ENCODE measurements at places on chromosomes 11 and 22.

- no peak for DNase-seq
Observed at GRCh38 chr11:28245131-28245530, 136.9 kb downstream of the METTL15 start.

- no peak for DNase-seq
Observed at GRCh38 chr11:108768964-108769363, 104.1 kb downstream of the DDX10 start.

DNA sequence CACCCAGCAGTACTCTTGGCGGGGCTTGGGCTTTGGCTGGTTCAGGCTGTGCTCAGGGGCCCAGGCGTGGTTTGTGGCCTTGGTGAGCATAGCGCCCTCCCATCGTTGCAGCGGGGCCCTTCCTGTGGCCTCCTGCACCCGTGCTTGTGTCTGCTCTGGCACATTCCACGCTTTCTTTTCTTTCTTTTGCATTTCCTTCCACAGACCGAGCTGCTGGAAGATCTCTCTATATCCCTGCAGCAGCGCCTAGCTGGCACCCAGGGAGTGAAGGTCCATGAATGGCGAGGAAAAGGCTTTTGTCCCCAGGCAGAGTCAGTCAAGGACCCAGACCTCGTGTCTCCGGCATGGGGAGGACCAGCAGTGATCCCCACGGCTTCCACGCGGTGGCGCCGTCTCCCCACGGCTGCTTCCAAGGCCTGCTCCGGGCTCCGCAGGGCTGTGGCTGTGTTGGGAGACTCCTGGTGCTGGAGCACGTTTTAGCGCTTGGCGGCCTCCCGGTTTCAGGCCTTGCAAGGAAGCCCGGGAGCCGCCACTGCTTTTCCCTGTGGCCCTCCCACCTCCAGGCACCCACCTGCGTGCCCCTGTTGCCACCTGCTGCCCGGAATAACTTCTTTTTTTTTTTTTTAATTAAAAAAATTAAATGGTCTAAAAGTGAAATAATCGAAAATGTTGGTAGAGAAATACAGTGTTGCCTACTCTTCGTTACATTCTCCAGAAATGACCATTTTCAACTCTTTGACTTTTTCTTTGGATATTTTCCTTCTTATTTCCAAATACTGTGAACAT is 28.5 kb downstream of the GLB1L2 start:
- peak; percentile 57 for DNase-seq

DNA sequence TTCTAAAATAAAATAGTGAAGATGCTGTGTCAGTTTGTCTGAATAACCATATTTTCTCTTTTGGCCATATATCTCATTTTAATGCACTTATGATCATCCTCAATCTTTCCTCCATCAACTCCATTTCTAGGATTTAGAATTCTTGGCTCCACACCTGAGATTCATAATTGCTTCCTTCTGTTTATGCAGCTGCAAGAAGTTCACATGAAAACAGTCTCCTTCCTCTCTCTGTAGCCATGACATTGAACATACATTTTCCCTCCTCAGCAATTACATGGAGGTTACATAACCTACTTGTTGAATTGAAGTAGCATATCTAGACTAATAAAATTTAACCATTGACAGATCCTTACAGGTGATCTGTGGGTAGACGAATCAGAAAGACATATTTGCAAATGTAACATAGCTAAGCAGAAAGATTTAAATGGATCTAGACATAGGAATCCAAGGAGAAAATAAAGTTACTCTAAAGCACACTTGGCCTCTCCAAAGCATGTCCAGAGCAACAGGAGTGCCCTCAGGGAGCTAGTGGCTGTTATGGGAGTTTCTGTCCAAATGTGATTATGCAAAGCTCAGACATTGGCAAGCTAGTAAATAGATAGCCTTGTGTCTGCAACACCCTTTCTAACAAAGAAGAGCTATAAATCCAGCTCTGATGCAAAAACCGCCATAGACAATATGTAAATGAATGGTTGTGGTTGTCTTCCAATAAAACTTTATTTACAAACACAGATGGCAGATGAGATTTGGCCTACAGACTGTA is 119.9 kb upstream of the MPPED2 start:
- DNase-seq: no peak

- no peak for DNase-seq
Observed at GRCh38 chr22:29587938-29588699, 7.2 kb upstream of the NIPSNAP1 start.

DNA sequence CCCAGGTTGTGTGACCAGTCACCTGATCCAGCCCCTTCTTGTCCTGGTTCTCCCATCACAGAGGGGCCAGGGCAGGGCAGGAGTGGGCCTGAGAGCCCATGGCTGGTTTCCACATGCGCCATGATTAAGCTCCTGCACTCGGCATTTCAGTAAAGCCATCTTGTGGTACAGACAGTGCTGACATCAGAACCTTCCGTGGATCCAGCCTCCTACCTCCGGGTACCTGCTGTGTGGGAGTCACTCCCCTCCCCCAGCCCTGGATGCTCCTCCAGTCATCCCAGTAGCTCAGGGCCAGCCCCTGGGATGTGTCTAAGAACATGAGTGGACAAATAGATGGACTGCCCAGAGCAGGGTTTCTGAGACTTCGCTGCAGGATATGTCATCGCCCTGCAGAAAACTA is 22.1 kb upstream of the MGAT3 start:
- DNase-seq: no peak

GRCh38 chr22:37804881-37805809 is 2.6 kb upstream of the GCAT start:
- peak; percentile 48 for DNase-seq

DNA sequence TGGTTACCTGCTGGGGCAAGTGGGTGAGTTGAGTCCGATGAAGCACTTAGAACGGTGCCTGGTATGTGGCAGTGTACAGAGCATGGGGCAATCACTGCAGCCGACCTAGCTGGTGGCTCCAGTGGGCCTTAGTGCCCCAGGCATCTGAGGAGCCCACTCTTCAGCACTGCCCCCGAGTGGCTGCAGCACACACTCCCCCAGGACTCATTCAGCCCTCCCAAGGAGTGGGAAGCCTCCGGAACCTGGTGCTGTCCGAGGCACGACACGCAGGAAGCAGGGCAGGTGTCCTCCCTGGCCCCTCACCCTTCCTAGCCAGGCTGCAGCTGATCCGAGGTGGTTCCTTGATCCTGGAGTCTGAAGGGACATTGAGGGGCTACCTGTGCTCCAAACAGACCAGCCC is 42.4 kb upstream of the PRODH start:
- DNase-seq: no peak

- no peak for DNase-seq
Observed at GRCh38 chr11:115673720-115674119, 169.5 kb upstream of the CADM1 start.

GRCh38 chr22:30240541-30241417 is 5.8 kb downstream of the LIF start:
- DNase-seq: no peak

- no peak for DNase-seq
Observed at GRCh38 chr11:10658621-10659338, 34.8 kb downstream of the IRAG1 start.

DNA sequence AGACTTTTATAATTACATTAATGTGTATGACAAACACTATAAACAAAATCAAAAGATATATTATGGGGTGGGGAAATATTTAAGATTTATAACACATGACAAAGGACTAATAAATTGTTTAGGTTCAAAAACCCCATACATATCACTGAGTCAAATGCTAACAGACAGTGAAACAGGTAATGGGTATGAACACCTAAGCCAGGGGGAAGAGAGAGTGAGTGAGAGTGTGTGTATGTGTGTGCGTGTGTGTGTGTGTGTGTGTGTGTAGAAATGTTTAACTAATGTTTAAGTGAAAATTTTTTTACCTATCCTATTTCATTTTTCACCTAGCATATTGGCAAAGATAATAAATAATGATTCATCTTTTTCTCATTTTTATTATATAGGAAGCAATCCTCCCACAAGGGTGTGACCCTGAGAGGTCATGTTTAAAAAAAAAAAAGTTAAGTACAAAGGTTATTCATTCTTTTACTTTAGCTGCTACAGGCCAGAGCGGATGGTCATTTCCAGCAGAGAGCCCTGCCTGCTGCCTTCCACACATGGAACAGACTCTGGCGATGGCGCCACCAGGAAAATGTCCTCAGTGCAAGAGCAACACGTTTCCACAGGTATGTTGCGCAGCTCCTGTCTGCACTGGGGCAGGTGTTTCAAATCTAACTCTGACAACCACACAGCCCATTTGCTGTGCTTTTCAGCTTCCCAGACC is 72.9 kb downstream of the PISD start:
- DNase-seq: no peak

DNA sequence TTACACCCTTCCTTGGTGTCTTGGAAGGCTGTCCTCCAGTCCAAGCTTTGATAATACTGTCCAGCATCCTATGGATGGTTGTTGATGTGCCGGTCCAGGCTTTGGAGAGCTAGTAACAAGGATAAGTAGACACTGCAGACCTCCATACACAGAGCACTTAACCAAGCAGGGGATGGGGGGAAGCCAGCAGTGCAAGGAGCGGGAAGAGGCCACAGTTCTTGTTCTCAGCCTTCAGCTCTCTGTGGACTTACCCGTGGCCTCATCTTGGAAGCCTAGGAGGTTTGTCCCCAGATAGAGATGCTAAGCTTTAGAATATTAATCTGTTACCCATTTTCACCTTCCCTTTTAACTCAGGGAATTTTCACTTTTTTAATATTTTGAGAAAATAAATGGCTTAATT is 30.9 kb upstream of the ZC3H12C start:
- no peak for DNase-seq

- DNase-seq: no peak
Observed at GRCh38 chr11:86917589-86917988, 37.6 kb downstream of the FZD4 start.

DNA sequence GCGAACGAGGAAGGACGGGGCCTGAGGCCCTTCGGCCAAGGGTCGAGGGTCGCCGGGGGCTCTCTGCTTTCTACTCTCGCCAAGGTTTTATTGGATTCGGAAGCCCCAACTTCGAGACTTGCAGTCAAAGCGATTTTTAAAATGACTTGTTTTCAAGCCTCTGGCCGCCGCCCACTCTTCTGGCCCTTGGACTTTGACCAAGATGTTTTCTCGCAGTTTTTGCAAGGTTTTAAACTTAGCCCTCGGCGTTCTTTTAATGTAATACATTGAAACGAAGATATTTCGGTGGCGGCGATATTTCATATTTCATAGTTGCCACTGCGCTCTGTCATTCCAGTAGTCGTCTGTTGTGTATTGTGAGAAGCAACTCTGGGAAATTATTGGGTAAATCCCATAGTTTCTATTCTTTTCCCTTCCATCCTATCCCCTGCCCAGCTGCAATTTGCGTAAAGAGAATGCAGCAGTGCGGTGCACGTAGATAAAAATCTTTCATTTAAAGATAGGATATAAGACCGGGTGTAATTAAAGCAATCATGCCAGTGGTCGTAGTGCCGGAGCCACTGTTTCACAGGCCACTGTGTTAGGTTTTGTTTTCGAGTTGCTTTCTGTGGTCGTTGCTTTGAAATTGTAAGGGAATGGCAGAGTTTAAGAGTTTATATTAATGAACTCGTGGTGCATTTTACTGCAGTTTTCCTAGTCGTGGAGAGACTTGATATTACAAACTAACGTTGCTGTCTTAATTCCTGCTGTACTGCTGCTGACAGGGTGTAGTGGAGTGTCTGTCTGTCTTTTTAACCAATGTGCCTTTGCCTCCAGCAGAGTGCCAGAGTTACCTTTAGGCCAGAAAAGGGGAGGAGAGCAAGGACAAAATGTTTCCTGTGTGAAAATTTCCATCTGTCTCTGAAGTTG is 702 bp downstream of the BIRC2 start:
- DNase-seq: no peak

DNA sequence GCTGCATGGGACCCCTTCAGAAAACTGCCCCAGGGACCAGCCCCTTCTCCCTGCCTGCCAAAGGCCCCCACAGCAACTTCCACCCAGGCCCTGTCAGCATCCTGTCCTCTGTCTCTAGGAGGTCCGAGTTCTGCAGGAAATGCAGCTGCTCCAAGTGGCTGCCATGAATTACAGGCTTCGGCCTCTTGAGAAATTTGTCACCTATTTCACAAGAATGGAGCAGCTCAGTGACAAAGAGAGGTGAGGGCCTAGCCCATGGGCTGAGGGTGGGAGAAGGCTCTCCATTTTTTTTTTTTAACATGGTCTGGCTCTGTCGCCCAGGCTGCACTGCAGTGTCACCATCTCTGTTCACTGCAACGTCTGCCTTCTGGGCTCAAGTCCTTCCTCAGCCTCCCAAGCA is 7.3 kb downstream of the RGL4 start:
- DNase-seq: no peak

DNA sequence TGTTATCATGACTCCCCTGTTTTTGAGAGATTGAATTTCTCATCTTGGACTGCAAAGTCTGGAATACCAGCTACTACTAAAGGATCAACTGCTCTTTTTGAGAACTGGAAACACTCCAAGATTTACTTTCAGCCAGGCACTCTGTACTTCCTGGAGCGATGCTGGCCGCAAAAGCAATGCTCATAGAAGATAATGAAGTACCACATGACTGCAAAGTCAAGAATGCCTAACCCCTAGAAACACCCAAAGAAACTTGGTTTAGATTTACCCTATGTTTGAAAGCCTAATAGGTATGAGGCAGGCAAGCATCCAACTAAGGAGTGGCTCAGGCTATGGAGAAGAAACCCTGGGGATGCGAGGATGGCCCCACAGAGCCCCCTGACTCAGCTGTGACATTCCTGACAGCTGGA is 47.7 kb upstream of the ARHGAP20 start:
- DNase-seq: no peak

- DNase-seq: no peak
Observed at GRCh38 chr11:110373051-110373702, 56.6 kb upstream of the FDX1 start.
